Suprapubic skin (tissue), 4 donors: ENCODE measurements at places on chromosomes 7 and 10. TPM values are rescaled to one million over a fixed set of nuclear protein-coding genes. Genes with fewer than 3 reads are reported as not detected.

Gene GPR15LG
- 2.0 TPM for total RNA-seq

Gene OSBPL3
- 28.2 TPM for total RNA-seq

Gene IPMK
- 11.2 TPM for total RNA-seq

Gene TUBB8
- total RNA-seq = not detected

Gene ST8SIA6
- total RNA-seq = 3.2 TPM

Gene GRID2IP
- total RNA-seq = 0.64 TPM

Gene SLC26A3
- total RNA-seq = 2.3 TPM

Gene USP6NL
- total RNA-seq = 23.2 TPM

Gene GBX1
- total RNA-seq = not detected

Gene SMO
- total RNA-seq = 13.8 TPM

Gene SFTPA1
- not detected for total RNA-seq

Gene THSD7A
- total RNA-seq = 0.42 TPM

Gene NPFFR1
- total RNA-seq = 0.30 TPM

Gene ZEB1
- total RNA-seq = 35.8 TPM

Gene UTF1
- not detected for total RNA-seq
